ENCODE measurements at places on chromosomes 16 and 17.

DNA sequence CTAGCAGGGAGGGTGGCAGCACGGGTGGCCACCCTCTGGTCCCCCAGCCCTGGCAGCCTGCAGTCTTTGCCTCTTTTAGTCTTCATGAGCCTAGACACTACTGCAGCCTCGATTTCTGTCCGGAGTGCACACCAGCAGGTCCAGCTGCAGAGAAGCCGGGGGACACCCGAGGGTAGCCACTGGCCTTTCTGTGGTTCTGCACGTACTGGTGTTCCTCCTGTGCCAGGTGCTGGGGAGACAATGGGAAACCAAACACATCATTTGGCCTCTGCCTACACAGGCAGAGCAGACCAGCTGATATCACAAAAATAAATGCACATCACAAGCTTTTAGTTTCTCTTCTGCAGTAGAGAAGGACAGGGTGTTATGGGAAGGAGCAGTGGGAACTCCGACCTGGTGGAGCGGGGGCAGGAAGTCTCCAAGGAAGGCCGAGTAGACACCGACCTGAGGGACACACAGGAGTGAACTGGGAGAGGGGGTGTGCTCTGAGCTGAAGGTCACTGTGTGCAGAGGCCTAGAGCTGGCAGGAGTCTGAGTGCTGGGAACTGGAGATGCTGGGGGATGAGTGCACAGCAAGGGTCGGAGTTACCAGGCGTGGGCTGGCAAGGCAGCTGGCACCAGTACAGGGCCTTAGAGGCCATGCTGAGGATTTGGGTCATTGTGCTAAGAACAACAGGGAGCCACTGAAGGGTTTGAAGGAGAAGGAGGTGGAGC lies 23.1 kb downstream of the GPT2 start:
- no peak for DNase-seq

DNA sequence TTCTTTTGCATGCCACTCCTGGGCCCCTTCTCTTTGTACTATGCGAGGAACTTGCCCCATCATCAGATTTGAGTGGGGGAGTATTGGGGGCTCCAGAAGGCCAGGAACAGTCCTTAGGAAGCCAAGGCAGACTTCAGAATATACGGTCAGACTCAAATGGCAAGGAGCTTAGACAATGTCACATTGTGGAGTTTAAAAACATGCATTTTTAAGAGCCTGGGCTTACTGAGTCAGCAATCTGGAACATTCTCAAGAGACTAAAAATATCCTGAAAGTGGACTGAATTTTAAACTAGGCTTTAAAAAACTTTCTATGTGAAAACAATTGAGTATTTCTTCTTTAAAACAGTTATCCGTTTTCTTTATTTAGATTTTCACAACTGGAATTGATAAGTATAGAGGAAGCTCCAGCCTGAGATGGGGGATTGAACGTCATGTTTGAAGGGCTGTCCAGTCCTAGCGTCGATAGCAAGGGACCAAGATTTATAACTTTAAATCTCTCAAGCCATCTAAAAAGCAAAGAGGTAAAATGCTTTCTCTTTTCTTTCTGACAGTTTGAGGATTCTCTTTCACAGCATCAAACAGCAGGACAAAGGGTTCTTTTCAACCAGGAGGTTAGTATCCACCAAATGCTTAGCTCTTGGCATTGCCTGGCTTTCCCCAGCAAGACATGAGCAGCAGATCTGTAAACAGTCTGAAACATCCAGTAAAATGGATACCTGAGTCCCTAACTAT lies 45.8 kb upstream of the CDRT4 start:
- no peak for DNase-seq

GRCh38 chr16:8053437-8053836 lies 536.9 kb downstream of the TMEM114 start:
- DNase-seq: no peak

- DNase-seq: no peak
These were observed 51.3 kb downstream of the HS3ST3B1 start for GRCh38 chr17:14352136-14352535.

DNA sequence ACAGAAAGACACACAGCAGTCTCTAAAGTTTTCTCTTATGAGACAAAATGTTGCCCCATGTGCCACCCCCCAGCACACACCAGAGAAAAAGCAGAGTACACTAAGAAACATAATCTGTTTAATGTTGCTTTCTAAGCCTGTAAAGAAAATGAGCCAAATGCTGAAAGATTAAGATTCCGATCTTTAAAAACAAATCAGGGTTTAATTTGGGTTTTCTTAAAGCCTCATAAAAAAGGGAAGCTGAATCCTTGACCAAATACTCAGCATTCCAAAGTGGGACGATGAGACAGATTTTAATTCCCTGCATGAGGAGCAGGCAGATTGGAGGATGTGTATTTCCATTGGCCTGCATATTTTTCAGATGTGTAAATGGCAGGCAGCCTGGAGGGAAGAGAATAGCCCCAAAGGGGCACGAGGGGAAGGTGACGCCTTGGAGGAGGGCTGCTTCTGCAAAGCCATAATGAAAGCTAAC lies 118.4 kb downstream of the COPRS start:
- no peak for DNase-seq

Measured in stimulated activated CD4-positive, alpha-beta T cell treated with anti-CD3 and anti-CD28 coated beads, Interleukin-2, amount 100 ng/mL, for 4 hours (primary cell).